NCI-H2107 (cell line): ENCODE measurements at places on chromosomes 11 and 22.

DNA sequence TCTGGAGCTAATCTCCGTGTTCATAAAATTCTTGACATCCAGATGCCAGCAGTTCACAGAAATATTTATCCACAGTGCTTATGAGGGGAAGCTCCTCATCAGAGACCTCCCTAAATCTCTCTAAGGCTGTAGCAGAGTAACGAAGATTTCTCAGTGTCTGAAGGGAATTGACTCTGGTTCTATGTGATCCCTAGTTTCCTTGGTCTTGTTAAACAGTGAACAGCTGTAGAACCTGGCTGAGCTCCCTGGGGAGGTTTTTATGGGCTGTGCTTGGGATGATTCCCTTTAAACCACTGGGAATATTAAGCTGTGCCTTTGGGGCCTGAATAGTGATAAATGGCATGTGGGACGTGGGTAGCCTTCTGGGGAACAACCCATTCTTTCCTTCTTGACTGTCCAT is 43.7 kb upstream of the ARHGAP20 start:
- DNase-seq, result no peak

DNA sequence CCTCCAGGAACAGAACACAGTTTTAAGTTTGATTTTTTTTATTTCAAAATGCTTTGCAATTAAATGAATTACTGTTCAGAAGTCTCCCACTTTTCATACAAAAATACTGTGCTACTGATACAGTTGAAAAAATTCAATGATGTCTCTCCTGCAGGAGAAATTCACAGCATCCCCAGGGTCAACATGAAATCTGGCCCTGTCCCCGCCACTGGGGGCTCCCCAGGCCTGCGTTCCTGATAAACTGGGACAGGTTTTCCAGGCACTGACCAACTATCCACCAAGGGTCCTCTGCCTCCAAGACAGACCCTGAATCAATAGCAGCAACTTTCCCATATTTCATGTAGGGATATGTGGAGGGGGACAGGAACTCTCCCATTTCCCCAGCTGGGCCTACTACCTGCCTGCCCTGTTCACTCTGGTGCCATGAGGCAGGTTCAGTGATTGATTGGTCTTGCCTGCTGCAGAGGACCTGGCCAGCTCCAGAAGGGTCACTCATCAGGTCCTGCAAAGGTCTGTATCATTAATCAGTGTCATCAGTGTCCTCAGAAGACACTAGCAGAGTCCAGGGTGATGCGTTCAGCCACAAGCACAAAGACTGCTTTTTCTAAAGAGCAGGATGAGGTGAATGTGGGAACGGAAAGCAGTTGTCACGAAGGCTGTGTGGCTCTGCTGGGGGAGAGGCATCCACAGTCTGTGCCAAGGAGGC is 43.4 kb downstream of the PISD start:
- DNase-seq, result no peak

DNA sequence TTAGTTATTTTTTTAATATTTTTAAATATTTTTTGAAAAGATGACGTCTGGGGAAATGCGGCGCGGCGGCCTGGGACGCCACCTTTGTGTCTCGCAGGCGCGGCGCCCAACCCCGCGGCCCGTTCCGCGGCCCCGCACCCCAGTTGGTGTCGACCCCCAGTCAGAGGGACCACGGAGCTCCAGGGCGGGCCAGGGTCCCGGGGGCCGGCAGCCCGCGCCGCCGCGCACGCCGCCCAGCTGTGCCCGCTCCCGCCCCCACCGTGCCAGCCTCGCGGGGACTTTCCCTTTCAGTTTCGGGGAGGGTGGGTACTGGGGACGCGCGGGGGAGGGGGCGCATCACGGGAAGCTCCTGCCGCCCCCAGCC is 1.6 kb downstream of the CCND1 start:
- DNase-seq, result no peak

DNA sequence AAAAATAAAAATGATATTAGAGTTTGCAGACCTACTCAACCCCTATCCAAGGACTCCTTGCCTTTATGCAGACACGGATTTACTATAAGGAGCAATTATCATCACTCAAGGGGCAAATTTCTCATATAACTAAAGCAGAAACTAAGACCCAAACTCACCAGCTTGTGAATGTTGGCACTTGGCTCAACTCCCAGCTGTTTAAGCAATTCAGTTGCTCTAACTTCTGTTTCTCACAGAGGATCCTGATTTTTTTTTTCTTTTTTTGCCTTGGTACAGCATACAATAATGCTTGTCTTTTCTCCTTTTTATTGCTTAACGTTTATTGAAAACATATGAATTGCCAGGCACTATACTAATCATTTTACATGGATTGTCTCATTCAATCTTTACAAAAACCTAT is 9.6 kb upstream of the CBLIF start:
- no peak for DNase-seq

DNA sequence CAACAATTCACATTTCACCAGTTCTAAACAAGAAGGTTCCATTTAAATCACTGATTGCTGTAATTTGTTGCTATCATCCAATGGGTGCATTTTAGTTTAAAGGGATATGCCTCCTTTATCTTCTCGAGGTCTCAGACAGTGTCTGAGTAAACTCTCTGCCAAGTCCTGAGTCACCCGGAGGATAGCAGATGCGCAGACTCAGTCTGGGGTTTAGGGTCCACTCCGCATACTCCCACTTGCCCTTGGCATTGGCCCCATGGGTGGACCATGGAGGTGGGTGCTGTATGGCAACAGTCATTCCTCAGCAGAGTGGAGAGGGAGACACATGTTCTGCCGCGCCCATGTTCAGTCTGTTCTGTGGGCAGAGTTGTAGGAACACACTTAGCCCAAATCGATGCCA is 65.4 kb upstream of the CRTAM start:
- no peak for DNase-seq

DNA sequence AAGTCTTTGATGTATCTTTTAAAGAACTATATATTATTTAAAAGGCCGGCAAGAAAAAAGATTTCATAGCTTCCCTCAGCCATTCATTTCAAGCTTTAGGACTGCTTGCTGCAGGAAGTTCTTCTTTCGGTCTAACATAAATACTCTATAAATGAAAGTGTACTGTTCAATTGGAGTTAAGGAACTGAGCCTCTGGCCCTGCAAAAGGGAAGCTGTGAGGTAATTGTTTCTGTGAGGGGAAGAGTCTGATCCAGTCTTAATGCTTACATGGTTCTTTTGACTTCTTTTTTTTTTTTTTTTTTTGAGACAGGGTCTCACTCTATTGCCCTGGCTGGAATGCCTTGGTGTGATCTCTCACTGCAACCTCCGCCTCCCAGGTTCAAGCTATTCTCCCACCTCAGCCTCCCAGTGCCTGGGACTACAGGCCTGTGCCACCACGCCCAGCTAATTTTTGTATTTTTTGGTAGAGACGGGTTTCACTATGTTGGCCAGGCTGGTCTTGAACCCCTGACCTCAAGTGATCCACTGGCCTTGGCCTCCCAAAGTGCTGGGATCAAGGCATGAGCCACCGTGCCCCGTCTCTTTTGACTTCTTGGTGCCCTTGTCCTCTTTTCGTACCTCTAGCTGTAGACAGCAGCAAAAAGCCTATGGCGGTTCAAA is 4.7 kb upstream of the TRIM29 start:
- no peak for DNase-seq

DNA sequence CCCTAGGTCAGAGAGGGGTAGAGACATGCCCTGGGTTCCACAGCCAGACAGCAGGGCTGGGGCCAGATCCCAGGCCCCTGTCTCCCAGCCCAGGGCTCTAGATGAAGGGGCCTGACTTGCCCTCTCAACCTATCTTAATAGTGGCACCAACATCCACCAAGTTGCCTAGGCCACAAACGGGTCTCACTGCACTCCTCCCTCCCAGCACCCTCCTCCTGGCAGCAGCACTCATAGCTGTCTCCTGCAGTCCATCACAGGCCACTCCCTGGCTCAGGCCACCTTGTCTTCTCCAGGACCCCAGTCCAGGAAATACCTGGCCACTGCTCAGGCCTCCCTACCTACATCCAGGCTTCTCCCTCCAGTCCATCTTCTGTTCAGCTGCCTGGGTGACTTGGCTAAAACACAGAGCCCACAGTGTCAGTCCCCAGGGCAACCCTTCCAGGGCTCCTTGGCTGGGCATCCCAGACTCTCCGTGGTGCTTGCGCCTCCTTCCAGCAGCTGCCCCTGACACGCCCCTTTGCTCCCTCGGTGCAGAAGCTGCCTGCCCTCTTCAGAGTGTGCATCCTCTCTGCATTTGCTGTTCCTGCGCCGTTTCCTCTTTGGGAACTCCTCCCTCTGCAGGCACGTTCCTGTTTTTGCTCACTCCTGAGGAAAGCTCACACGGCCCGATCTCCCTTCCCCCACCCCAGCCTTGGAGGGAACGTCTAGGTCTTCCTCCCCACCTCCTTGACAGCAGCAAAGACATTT is 40.5 kb downstream of the LRRC32 start:
- DNase-seq, result no peak

- DNase-seq, result no peak
Observed at GRCh38 chr11:57792870-57793269, 31.3 kb downstream of the CTNND1 start.

GRCh38 chr22:22843848-22844247 is 43.8 kb upstream of the IGLL5 start:
- DNase-seq, result no peak

DNA sequence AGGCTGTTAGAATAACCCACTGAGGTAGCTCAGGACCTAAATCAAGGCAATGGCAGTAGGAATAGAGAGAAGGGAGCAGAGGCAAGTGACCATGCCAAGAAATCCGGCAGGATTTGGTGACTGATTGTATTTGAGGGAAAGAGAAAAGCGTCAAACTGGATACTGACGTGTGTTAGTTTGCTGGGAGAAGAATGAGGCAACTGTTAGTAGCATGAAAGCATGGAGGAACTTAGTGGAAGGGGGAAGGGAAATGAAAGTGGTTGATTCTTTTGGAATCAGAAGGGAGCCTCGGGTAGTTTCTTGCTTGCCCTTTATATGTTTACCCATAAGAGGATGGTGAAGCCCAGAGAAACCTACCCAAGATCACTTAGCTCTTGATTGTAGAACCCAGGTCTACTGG is 8.3 kb downstream of the PPFIBP2 start:
- DNase-seq, result no peak

DNA sequence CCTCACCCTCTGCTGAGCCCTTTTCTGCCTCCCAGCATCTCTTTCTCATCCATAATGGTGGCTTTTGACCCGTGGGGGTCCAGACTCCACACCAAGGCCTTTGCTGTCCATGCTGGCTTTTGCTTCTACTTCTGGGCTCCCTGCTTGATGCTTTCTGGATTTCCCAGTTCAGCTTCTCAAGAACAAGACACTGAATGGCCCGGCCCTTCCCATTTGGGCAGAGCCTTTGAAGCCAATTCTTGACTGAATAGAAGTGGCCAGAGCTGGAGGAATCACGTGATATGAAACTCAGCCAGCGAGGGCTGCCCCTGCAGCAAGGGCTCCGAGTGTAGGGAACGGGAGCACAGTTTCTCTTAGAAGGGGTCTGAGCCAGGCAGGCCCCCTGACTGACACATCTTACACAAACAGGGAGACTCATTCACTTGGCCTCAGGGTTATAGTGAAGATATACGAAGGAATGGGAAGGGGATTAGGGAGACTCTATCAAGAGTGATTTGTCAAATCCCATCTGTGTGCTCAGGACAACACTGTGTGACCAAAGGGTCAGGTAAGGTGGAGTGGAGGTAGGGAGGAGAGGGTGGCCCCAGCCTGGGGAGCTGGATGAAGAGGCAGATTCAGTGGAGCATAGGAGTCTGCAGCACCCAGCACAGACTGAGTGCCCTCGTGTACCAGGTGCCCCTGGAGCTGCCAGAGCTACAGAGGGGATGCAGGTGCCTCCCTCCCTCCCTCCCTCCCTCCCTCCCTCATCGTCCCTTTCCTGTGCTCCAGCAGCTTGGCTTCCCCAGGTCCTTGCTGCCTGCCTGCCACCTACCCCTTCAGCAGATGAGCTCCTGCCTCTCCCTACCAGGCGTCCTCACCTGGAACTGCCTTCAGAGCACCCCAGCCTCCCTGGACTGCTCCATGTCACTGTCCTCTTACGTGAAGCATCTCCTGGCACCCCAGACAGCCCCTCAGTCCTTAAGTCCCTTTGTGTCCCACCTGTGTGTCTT is 106.0 kb downstream of the TRIM29 start:
- DNase-seq, result no peak

- no peak for DNase-seq
Observed at GRCh38 chr22:22013559-22014284, 31.1 kb upstream of the TOP3B start.

GRCh38 chr11:82195283-82195682 is 538.4 kb downstream of the FAM181B start:
- DNase-seq, result no peak

DNA sequence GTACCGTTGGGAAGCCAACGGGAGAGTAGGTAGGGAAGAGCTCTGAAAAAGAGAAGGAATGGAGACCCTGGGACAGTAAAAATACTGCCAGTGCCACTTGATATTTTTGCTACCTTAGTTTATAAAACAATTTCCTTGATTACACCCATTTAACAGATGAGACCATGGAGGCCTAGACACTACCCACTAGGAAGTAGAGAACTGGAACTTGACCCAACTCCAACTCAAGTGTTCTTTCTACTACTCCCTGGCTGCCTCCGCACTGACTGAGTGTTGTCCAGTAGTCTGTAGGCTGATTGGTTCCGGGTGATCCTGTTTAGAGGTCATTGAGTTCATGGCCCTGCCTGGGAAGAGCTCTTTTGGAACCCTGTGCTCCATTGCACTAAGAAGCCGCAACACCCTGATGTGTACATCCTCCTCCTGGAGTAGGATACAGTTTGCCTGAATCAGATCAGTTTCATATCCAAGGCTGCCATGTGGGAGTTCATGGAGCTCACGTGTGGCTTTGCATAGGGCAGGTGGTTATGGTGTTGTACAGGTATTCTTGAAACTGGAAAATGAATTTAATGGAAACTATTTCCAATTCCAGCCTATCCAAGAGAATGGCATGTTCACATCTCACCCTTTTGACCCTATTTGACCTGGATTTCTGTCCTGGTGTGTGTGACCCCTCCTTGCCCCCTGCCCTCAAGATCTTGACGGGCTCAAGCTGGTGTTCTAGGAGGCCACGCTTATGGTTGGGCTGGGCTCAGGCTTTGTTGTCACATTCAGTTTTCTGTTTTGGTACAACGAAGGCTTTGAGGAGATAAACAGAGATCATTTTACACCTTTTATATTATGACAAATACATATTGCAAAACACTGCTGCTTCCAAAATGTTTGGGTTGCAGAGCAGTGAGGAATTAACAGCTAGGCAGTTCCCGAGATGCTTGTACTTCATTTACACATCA is 102.2 kb upstream of the NNMT start:
- DNase-seq, result no peak

GRCh38 chr11:65590240-65590738 is 5.3 kb downstream of the KCNK7 start:
- DNase-seq, result no peak

- DNase-seq, result no peak
Observed at GRCh38 chr11:110075105-110075846, 17.9 kb upstream of the ZC3H12C start.

GRCh38 chr11:34114014-34114413 is 8.6 kb downstream of the NAT10 start:
- no peak for DNase-seq
